ENCODE measurements at places on chromosomes 11 and 22.
A peak's percentile ranks its signal among the peaks of the same experiment; 100 is the strongest.

DNA sequence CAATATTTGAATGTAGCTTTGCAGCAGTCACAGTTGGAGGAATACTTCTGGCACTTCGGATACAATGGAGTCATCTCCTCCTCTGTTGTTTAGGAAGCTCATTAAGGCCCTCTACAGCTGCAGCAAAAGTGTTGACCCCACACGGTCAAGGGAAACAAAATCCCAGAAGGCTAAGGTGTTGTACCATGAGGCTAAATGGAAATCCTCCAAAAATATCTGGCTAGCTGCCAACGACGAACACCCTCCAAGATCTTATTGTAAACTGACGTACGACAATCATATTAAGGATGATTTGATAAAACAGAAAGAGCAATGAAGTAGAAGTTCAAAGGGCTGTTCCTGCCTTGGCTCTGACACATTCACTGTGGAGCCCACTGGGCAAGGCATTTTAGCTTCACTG is 4.0 kb downstream of the POGLUT3 start:
- DNase-seq, result no peak

- DNase-seq, result no peak
Observed at GRCh38 chr22:27983361-27983791, 64.3 kb upstream of the PITPNB start.

DNA sequence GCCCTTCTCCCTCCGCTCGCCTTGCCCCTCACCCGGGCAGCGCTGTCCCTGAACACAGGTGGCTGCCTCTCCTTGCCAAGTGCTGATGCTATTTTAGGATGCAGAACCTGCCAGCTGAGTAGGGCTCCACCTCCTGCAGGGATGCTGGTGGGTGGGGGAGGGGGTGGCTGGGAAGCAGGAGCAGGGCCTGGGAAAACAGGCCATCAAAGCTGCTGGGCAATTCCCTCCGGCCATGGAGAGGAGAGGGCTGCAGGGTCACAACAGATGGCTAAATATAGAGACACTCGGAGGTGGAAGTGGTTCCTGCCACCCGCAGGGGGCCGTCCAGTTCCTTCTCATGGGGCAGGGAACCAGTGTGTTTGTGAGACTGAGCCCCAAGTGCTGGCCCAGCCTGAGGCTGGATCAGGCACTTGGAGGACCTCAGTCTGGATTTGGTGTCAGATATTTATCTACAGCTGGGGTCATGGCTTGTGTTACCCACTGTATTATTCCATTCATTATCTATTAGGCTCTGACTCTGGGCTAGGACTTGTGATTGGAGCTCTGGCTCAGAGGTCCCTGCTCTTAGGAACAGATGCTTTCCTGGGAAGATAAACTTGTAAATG is 59.6 kb downstream of the LRRC32 start:
- no peak for DNase-seq

DNA sequence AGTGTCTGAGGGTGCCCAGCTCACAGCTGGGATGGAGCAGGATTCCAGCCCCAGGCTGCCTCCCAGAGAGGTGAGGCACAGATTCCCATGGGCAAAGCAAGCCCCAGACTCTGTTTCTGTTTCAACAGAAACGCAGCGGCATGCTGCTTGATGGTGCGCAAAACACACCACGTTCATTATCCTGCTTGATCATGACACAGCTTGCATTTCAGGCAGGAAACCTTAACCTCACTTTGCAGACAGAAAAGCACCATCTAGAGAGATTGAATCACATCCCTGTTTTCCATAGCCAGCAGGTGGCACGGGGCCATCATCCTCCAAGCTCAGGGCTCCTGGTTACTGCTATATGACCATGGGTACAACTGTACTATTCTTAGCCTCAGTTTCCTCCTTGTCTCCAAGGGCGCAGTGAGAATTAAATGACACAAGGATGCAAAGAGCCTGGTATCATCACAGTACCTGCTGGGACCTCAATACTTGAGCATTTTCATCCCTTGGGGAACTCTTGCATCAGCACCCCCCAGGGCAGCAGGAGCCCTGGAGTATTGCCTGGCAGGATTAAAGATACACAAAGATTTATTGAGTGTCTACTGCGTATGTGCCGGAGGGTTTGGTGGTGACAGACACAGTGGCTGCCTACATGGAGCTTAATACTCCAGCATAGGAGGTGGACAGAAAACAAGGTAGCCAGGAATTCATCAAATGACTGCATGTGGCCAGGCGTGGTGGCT is 110.0 kb downstream of the TP53I11 start:
- DNase-seq, result no peak

- no peak for DNase-seq
Observed at GRCh38 chr22:26565181-26565580, 24.8 kb downstream of the TPST2 start.

GRCh38 chr11:74818283-74818946 is 69.8 kb downstream of the RNF169 start:
- DNase-seq, result no peak

GRCh38 chr11:19259487-19260345 is 19.0 kb upstream of the E2F8 start:
- DNase-seq, result peak; percentile 78

GRCh38 chr22:31520051-31520450 is 23.7 kb downstream of the SFI1 start:
- no peak for DNase-seq

GRCh38 chr11:78080818-78081495 is 1.3 kb upstream of the NDUFC2 start:
- DNase-seq, result peak; percentile 33

GRCh38 chr22:39303892-39304671 is 15.3 kb downstream of the RPL3 start:
- no peak for DNase-seq

DNA sequence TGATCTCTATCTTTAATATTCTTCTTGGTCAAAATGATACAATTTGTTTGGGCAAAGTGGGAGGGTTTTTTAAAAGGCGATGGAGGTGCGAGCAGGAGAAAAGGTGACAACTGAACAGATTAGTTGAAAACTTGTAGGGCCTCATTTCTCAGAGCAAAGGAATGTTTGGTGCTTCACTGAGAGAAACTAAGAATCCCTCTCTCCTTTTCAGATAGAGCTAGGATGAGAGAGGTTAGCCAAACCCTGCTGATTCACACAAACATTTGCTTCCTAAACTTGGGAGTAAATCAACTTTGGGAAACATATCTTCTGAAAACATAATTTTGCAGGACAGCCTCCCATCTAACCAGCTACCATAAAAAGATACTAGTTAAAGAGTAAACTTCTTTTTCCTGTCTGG is 57.0 kb downstream of the PHF21A start:
- no peak for DNase-seq

- no peak for DNase-seq
Observed at GRCh38 chr22:31715147-31715778, 34.7 kb downstream of the PRR14L start.

DNA sequence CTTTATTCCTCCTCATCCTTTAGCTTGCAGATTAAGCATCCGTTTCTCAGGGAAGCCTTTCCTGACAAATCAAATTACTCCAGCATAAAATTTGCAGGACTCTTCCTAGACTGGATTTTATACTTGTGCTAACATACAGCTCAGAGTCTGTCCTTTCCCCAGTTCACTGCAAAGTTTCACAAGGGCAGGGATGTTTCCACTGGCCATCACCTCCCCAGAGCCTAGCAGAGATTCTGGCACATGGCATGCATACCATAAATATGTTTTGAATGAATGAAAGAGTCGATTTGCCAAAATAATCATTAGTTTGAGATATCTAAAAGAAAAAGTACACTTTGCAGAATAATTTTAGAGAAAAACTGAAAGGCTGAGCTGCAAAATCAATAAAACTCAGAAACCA is 10.6 kb downstream of the MSANTD4 start:
- no peak for DNase-seq

GRCh38 chr11:128938156-128938885 is 4.3 kb downstream of the TP53AIP1 start:
- no peak for DNase-seq

DNA sequence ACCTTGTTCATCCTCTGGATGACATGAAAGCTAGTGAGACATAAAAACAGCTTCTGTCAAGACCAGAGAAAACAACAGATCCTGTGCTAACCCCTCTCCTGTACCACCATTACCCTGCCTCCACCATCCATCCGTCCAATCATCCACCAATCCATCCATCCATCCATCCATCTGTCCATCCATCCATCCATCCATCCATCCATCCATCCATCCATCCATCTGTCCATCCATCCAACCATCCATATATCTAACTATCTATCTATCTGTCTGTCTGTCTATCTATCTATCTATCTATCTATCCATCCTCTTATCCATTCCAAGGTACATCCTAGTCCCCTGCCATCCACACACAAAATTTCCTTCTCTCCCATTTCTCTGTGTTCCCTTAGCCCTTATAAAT is 46.6 kb upstream of the ME3 start:
- DNase-seq, result no peak

DNA sequence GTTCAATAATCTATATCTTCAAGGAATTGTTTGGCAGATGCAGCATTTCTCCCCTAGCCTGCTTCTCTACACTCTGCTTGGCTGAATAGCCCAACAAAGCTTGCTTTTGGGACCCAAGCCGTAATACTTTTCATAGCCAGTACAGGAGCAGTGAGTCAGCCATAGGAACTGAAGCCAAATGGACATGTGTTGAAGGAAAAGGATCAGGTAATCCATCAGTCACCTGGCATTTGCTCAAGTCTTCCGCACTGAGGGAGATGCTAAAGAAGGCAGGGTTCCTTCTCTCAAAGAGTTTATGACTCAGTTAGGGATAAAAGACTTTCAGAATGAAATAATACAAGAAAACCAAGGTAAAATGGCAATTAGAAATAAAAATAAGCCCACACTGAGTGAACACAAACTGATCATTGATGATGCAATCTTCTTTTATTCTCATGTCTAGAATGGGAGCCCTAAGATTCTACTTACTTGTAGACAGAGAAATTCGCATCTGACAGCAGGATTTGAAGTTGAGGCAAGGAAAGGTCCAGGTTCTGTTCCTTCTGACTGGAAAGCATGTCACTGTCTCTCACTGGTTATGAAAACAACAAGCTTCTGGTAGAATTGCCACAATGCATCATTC is 13.2 kb downstream of the C11orf87 start:
- no peak for DNase-seq

GRCh38 chr22:44107340-44107739 is 73.4 kb upstream of the PARVG start:
- no peak for DNase-seq

- peak; percentile 75 for DNase-seq
Observed at GRCh38 chr11:68014157-68014946, 4.2 kb downstream of the ALDH3B1 start.

DNA sequence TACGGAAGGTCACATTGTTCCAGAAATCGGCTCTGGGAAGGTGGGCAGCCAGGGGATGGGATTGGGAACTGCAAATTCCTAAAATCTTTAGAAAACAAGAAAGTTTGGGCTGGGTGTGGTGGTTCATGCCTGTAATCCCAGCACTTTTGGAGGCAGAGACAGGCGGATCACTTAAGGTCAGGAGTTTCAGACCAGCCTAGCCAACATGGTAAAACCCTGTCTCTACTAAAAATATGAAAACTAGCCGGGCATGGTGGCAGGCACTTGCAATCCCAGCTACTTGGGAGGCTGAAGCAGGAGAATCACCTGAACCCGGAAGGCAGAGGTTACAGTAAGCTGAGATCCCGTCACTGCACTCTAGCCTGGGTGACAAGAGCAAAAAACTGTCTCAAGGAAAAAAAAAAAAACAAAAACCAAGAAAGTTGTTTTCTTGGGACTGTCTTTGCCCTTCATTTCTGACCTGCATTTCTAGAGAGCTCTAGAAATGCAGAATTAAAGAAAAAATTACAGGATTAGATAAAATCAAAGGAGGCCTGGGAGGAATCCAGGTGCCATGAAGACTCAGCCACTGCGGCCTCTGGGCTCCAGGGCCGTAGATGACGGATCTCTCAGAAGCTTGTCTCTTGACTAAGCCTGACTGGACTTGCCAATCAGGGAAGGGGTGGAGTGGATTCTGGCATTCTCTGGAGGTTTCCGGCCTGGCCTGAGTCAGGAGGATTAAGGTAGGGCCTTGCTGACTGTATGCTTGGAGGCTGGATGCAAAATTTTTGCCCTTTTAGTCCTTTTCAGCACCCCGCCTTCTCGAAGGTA is 5.3 kb upstream of the MALAT1 start:
- DNase-seq, result no peak

GRCh38 chr11:45930031-45930794 is 7.8 kb downstream of the LARGE2 start:
- peak; percentile 96 for DNase-seq

- DNase-seq, result no peak
Observed at GRCh38 chr11:7050191-7050590, 29.9 kb downstream of the NLRP14 start.

- DNase-seq, result no peak
Observed at GRCh38 chr11:17793642-17794170, 59.1 kb downstream of the KCNC1 start.

DNA sequence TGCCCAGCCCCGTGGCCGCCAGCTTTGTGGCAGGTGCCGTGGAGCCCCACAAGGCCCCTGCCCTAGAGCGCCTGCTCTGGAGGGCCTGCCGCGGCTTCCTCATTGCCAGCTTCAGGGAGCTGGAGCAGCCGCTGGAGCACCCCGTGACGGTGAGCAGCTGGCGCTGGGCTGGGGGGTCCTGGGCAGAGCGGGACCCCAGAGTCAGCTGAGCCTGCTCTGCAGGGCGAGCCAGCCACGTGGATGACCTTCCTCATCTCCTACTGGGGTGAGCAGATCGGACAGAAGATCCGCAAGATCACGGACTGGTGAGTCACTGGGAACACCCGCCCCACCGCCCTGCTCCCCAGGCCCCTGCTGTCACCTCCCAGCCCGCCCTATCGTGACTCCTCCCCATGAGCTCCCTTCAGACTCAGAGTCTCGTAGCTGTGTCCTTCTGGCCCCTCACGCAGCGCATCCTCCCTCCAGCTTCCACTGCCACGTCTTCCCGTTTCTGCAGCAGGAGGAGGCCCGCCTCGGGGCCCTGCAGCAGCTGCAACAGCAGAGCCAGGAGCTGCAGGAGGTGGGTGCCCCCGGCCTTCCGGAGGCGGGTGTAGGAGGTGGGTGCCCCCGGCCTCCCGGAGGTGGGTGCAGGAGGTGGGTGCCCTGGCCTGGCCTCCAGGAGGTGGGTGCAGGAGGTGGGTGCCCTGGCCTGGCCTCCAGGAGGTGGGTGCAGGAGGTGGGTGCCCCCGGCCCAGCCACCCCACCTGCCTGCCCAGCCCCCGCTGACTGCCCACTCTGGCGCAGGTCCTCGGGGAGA is 4.7 kb downstream of the TCIRG1 start:
- peak; percentile 46 for DNase-seq

- no peak for DNase-seq
Observed at GRCh38 chr11:133118563-133119268, 413.6 kb downstream of the OPCML start.

- no peak for DNase-seq
Observed at GRCh38 chr22:26482161-26482560, 1.4 kb downstream of the HPS4 start.

GRCh38 chr11:102279641-102280170 is 37.6 kb upstream of the BIRC3 start:
- peak; percentile 59 for DNase-seq
